ENCODE measurements at places on chromosomes 16 and 17.

DNA sequence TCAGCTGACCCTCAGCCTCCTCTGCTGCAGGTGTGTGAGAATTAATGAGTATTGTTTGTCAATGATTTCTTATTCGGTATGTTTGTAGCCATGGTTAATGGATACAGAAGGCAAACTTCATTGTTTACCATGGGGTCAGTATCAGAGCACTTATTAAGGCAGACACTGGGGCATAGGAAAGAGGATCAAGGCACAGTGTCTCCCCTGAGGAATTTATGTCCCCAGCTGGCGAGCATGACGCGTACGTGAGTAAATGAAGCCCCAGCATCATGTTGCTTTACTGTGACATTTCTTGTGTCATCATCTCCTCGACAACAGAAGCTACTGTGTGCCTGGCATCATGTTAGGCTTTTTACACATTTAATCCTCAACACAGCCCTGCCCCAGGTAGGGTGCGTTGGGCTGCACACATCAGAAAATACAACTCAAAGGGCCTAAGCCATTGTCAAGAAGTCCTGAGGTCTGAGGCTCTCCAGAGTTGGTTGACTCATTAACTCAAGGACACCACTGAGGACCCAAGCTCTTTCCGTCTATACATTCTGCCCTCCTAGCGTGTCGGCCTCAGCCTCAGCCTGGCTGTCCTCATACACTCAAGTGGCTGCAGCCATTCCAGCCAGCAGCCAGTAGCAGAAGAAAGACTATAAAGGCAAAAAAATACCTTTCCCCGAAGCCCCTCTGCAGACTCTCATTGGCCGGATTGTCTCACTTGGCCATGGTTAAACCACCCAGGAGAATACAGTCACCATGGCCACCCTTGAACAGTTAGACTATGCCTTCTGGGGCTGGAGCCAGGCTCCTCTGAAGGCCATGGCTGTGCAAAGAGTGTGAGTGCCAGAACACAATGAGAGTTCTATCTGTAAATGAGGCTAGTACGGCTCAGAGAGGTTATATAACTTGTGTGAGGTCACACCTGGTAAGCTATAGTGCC is 13.9 kb upstream of the ZCCHC14 start:
- DNase-seq, result no peak

- DNase-seq, result no peak
Observed at GRCh38 chr17:29742210-29742513, 119.5 kb upstream of the CORO6 start.

DNA sequence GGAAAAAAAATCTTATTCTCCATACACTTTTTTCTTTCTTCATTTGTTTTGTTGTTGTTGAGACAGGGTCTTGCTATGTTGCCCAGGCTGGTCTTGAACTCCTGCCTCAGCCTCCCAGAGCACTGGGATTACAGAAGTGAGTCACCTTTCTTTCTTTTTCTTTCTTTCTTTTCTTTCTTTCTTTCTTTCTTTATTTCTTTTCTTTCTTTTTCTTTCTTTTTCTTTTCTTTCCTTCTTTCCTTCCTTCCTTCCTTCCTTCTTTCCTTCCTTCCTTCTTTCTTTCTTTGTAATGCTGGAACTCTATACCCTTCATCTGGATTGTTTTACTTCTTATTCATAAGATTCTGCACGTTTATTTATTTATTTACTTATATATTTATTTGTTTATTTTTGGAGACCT is 94.5 kb upstream of the TNRC6A start:
- DNase-seq, result no peak

- no peak for DNase-seq
Observed at GRCh38 chr16:27801289-27801945, 251.5 kb downstream of the KATNIP start.

- DNase-seq, result no peak
Observed at GRCh38 chr16:275786-276232, at the start of gene RGS11. Gene RGS11, minus strand, starts transcription at chr16:275944. Its CDS starts 33 bp downstream, at chr16:275911.

DNA sequence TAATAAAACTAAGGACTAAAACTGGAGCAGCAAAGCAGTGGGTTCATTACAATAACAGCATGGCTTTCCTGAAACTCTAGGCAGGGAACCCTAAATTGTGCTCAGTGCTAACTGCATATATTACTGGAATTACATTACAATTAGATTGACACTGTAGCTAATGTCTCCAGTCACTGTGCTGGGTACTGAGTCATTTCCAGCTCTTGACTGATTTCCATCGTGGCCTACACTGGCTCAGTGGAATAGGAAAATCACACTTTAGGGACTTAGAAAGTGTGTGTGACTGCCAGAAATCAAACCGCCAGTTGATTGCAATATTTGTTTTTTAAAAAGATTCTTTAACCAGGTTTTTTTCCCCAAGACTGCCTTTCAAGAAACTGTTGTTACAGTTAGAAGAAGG is 1447.4 kb upstream of the GOT2 start:
- DNase-seq, result no peak

GRCh38 chr17:57009737-57010445 is 32.0 kb downstream of the SCPEP1 start:
- peak; percentile 63 for DNase-seq

DNA sequence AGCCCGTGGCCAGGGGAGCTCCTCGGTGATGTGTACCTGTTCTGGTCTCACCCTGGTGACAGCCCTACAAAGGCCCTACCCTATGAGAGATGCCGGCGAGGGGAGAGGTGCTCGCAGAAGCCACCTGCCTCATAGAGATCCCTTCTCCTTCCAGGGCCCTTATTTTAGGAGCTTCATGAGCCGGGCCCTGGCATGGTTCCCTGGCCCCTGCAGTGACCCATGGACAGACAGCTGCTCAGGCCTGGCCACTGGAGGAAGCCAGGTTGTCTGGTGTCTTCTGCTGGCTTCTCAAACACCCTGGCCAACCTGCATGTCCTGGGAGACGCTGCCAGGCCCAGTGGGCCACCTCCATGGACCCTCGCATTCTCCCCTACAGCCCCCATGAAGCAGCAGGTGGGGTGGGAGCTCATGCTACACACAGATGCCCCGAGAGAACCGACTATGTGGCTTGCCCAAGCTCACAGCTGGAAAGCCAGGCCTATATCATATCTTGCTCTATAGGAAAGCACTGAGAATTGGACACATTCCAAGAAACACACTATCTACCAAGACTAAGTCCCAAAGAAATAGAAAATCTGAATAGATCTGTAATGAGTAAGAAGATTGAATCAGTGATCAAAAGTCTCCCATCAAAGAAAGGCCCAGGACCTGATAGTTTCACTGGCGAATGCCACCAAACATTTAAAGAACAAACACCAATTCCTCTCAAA is 7.2 kb upstream of the AATK start:
- DNase-seq, result no peak

GRCh38 chr17:39069114-39069756 is 82.2 kb downstream of the PLXDC1 start:
- DNase-seq, result no peak

DNA sequence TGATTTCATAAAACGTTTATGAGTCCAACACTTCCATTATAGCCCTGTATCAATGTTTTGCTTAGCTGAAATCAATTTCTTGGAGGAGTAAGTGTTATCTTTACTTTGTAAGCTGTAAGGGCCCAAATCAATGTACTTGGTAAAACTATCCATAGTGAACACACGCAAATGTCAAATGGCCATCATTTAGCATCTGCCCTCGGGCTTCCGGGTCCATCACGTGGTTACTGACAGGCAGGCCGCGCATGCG is 687 bp upstream of the NARF start:
- no peak for DNase-seq

- no peak for DNase-seq
Observed at GRCh38 chr17:63395075-63395805, 50.9 kb downstream of the CYB561 start.

DNA sequence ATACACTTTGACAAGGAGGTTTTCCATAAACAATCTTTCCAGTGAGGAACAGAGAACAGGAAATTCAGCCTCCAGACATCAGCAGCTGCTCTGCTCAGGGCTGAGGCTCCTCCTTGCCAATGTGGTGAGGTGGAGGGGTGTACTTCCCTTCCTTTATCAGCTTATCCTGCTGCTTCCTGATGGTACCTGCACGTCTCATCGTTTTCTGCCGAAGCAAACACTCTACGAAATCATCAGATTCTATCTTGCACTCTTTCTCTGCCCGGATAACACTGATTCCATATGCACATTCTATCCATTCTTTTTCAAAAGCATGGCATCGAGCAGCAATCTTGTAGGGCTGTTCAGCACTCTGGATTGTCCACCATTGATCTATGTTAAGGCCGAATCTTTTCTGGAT is 15.4 kb upstream of the SEZ6 start:
- DNase-seq, result no peak

GRCh38 chr17:31535581-31535981 is 144.1 kb downstream of the RAB11FIP4 start:
- peak; percentile 56 for DNase-seq

DNA sequence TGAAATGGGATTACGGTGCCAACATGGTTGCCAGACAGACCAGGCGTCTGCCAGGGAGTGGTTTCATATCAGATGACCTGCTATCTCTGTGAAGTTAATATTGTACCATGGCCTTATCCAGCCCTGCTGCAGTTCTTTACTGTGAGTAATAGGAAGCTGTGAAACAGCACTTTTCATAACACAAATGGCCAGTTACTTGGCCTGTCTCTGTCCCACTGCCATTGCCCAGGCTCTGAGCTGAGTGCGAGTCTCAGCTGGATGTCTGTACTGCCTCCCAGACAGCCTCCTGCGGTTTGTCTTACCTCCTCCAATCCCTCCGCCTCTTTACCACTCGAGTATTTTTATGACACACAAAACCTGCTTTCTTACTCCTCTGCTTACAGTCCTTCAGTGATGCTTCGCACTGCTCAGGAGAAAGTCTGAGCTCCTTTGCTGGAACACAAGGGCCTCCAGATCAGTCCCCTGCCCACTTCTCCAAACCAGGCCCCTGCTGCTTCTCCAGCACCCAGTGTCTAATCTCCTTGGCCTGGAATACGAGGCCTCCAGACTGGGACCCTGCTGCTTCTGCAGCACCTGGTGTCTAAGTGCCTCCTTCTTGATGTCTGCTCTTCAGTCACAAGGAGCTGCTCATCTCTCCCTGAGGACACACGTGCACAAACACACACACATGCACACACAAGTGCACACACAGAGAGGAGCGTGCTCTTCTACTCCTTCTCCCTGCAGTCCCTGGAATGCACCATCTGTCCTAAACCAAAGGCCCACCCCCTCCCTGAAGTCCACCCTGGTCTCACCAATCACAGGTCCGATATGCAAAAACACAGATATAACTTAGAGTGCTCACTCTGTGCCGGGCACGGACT is 17.1 kb upstream of the RHOT1 start:
- no peak for DNase-seq

DNA sequence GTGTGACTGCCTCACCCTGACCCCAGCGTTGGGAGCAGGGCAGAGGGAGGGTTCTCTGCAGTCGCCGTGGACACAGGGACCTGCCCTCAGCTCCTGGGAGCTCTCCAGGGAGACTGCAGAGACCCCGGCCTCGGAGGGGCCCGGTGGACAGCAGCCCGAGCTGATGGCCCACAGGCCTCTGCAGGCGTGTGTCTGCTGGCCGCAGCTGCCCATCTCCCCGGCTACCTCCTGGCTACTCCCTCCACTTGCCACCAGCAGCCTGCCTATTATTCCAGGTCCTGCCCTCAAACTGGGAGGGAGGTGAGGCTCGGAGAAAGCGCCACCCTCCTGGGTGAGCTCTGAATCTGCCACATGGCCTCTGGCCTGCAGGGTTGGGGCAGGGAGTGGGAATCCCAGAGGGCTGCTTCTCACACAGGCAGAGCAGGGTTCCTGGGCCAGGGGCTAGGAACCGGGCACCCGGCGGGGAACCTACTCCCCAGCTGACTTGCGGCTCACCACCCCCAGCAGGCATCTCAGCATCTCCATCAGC is 7.2 kb downstream of the SLC16A5 start:
- no peak for DNase-seq

DNA sequence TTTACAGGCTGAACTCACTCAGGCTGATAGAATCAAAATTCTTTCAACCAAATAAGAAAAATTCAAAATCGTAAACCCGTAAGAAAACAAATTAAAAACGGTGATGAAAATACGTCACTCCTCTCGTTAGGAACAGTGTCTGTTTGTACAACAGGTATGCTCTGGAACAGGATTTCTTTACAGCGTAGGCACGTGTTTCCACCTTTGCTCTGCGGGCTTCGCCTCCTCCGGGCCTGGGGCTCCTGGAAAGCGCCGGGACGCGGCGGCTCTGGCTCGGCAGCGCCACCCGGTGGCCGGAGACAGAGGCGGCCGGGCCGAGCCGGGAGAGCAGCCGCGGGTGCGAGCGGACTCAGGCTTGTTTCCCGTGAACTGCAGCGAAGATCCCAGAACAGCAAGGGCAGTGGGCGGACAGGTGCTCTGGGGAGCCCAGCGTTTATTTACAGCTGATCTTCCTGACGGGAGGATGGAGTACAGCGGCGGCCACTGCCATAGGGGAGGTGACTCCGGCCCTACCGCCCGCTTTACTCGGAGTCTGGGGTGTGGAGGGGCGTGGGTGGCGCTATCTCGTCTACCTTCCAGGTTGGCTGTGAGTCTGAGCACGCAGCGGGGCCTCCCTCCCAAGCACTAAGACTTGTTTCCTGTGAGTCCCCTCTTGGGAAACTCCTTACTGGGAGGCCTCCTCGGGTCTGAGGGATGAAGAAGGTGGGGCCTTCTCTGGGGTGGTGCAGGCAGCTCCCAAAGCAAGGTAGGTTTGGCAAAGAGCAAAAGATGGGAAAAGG is 40.5 kb upstream of the ATP2A3 start:
- peak; percentile 77 for DNase-seq

DNA sequence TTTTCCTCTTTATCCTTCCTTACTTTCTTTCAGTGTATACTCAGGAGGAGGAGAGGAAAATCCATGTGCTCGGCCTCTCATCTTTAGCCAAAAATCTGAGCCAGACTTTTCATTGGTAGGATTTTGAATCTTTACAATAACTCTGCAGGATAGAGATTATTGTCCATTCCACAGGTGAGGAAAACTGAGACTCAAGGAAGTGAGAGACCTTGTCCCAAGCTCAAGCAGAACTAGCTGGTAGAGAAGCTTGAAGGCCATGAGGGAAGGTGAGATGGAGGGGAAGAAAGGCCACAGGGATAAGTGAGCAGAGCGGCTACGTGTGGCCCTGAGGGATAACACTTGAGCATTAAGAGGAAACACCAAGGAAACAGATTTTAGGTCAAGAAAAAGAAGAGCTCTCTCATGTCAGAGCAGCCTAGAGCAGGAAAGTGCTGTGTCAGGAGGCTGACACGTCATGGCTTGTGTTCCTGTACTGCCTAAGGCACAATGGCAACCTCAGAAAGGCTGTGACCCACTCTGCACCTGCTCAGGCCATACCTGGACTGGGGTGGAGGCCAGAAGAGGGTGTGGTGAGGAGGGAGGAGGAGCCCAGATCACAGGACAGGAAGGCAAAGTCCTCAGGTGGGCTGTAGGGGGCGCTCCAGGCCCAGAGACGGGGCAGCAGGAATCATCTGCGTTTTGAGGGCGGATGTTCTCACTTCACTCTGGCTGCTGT is 11.9 kb downstream of the MT4 start:
- peak; percentile 91 for DNase-seq

DNA sequence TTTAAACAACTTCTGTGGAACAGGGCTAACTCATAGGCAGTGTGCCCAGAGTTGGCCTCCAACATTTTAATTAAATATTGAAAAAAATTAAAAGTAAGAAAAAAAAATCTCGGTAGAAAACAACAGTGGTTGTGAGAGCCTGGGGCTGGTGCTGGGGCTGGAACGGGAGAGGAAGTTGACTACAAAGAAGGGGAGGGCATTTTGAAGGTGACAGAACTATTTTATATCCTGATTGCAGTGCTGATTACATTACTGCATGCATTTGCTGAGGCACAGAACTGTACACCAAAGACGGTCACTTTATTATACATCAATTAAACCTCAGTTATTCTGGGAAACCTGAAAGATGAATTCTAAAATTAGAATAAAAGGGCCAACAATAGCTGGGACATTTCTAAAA is 142.5 kb downstream of the PARN start:
- no peak for DNase-seq

All from stimulated activated naive CD8-positive, alpha-beta T cell treated with anti-CD3 and anti-CD28 coated beads, Interleukin-15, Interleukin-2, amounts not matched to agents 100 U/mL and 50 U/mL, for 24 hours (primary cell).